ENCODE measurements at places on chromosomes 4 and X.

DNA sequence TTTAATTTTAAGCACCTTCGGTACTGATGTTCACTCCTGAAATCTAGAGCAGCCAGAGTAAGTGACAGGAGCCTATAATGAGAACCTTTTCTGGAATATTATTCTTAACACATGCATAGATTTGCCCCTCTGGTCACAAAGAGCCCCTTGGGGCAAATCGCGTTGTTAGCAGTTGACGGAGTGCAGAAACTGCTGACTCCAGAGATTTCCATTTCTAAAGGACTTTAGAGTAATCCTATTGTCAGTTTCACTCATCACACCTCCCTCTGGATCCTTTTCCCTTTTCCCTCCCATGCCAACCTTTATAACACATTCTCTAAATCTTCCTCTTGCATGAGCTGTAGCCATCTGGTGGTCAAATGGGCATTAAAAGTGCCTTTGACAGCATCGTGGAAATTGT is 264.9 kb upstream of the PRPS2 start:
- no peak for DNase-seq

- no peak for DNase-seq
Observed at GRCh38 chrX:18290200-18290599, 64.3 kb downstream of the SCML2 start.

- DNase-seq: no peak
Observed at GRCh38 chrX:140817943-140818342, 108.4 kb downstream of the LINC00632 start.

GRCh38 chr4:105058177-105058812 is 88.4 kb upstream of the TET2 start:
- no peak for DNase-seq

GRCh38 chr4:117664706-117665444 is 369.4 kb upstream of the NDST3 start:
- DNase-seq: no peak

- no peak for DNase-seq
Observed at GRCh38 chr4:66071911-66072310, 401.6 kb upstream of the EPHA5 start.

GRCh38 chr4:118931786-118932185 is 43.1 kb downstream of the SYNPO2 start:
- no peak for DNase-seq

DNA sequence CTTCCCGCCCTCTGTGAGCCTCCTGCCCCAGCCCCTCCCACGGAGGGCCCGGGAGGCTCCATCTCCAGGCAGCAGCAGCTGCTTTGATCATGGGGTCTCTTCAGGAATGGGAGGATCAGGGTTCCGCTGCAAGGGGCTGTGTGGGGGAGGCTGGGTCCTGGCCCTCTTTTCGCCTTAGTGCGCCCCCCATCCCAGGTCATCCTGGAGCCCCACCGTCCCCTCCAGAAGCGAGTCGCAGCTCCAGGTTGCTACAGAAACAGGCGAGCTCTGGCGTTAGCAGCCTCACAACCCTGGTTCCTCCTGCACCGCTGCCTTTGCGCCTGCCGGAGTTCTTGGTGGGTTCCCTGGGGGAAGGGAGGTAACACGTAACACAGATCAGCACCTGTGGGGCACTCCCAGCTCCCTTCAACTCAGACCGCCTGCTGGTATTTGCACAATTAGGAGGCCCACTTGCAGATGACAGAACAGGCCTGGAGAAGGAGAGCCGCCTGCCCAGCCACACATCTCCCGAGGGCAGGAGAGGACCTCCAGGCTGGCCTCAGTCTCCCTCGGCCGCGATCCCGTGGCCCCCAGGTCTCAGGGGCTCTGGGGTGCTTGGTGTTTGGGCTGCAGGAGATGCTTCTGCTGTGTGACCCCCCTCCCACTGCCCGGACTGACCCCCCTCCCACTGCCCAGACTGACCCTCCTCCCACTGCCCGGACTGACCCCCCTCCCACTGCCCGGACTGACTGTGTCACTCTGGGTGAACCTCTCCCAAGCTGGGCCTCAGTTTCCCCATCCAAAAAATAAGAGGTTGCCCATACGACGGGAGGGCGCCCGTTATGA is 64.2 kb upstream of the ADRA2C start:
- no peak for DNase-seq

DNA sequence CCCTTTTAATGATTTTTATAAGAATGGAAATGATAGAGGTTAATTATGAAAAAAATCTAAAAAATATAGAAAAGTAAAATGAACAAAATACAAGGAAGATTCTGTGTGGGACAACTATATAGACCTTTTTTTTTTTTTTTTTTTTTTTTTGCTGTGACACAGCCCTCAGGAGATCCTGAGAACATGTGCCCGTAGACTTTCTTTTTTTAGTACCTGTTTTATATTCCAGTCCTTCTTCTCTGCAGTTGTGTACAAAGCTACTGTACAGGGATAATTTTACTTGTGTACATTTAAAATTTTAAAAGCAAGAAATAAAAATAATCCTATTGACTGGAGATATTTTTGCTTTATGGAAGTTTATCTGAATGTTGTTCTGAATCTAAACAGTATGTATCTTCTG is 85.5 kb downstream of the KDM6A start:
- DNase-seq: no peak

DNA sequence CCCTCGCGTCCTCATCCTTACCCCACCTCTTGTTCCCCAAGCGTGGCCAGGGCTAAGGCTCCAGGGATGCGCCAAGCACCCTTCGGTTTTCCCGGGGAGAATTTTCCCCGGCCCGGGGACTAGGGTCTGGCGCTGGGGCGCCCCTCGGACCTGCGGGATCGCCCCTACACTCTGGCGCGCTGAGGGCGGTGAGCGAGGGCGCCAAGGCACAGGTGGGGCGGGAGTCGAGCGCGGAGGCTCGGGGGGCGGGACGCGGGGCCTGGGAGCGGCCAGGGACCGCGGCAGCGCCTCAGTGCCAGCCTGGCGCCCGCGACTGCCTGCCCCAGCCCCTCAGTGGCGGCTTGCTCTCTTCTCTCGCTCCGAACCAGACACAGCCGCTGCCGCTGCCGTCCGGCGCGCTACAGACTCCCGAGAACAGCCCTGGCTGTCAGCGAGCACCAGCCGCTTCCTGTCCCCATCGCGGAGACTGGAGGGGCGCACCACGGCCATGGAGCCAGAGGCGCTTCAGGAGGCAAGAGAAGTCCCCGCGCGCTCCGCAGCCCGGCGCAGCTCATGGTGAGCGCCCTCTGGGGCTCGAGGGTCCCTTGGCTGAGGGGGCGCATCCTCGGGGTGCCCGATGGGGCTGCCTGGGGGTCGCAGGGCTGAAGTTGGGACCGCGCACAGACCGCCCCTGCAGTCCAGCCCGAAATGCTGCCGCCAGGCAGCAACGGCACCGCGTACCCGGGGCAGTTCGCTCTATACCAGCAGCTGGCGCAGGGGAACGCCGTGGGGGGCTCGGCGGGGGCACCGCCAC is at the start of gene DRD5:
DRD5 (plus strand) TSS at position 292 of the 793 bp plus-strand sequence; CDS start at position 688, 396 bp downstream.
- no peak for DNase-seq

GRCh38 chr4:168585168-168586091 is 88.6 kb downstream of the PALLD start:
- no peak for DNase-seq

- no peak for DNase-seq
Observed at GRCh38 chr4:128153800-128154199, 92.7 kb downstream of the LARP1B start.

DNA sequence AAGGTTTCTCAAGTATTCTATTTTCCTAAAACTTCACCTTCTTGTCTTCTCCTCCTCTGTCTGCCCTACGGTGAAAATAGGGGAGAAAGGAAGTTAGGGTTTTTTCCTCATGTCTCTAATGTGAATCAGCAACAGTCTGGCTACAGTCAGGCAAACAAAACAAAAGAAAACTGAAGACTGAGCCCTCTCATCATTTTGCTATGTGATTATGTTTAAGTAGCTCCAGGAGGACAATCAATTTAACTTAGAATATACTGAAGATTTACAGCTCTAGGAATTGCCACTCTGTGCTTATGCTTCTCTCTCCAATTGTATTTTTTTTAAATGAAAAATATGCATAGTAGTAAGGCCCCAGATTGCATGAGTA is 316.2 kb downstream of the GPAT3 start:
- no peak for DNase-seq

GRCh38 chr4:183448436-183448835 is 4.0 kb downstream of the CDKN2AIP start:
- no peak for DNase-seq

Data from activated T-cell treated with anti-CD3 and anti-CD28 coated beads for 1 hour (primary cell).